ENCODE measurements at places on chromosomes 3 and 15. TPM values are rescaled to one million over a fixed set of nuclear protein-coding genes. Genes with fewer than 3 reads are reported as not detected.

CLDN16 gene
- 0.09 TPM for total RNA-seq

GRCh38 chr3:131948806-131949205 lies 86.0 kb downstream of the CPNE4 start:
- no peak for DNase-seq

DNA sequence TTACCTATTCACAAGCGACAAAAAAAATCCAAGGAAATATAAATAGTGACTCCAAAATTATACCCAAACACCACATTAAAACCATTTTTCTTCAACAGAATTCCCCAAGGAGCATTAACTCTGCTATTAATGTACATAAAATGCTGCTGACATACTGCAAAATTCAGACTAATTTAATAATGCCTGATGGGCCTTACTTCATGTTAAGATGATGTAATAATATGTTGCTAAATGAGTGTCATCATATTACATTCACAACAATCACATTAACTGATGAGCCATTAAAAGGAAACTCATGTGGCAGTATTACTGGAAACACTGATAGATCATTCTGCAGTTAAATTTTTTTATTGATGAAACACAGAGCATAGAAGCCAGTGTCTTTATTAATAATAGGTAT lies 204.9 kb upstream of the CGNL1 start:
- DNase-seq = no peak

DNA sequence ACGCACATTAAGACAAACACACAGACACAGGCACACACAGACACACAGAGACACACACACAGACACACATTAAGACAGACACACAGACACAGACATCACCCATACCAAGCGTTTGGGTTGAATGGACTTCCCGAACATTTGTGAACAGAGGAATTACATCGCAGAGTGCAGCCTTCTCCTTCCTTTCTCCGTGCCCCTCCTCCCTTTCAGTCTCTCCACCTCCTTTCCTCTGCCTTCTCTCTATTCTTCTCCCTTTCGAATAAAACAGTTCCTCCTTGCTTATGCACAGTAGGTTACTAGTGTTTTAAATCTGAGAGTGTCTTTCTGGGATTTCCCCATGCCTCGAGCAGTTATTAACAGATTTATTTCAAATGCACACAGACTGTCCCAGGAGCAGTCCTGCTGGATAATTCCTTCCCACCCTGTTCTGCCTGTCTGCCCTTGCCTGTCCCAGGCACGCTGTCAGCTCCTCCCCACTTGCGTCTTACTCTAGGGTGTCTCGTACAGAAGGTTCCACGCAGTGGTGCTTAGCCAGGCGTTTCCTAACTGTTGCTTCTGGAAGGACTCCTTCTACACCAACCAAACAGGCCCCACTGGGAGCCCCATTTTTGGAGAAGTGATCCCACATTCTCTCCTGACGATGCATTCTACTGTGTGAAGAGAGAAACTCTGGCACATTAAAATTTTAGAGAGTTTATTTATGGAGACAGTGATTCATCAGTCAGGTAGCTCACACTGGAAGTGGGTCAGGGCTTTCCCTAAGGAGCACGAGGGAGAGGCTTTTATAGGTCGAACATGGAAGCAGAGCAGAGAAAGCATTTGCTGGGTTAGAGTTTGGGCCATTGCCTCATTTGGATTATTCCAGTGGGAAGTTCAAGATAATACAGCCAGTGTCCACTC lies 163.8 kb downstream of the SV2B start:
- DNase-seq = peak; percentile 64

DNA sequence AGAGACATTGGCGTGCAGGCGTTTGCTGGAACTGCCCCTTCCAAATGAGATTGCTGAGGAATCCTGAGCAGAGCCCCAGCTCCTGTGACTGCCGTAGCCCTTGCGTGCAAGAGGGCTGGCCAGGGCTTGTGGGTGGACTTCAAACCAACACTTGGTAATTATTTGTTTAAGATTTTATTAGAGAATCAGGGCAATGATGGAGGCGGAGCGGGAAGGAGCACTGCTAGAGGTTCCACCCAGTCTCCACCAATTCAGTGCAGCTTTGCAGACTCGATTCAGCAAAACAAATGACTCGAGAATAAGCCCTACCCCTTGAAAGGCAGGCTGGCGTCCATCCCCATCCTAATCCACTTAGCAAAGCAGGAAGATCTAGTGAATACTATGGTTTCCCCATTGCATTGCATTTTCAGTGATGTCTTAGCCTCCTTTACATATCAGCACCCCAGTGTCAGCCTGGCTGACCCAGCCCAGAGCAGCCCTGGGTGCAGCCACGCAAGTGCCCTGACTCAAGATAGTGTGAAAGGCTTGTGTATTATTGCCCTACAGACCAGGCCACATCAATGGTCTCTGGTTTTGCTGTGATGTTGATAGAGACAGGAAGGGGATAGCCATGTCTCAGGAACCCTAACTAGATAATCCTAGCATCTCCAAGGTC lies 26.0 kb downstream of the GLDN start:
- DNase-seq = peak; percentile 91

AGBL1 gene
- total RNA-seq = not detected

GRCh38 chr15:50916400-50916799 lies 7.9 kb downstream of the AP4E1 start:
- DNase-seq = no peak

GRCh38 chr3:123420416-123420968 lies 28.4 kb downstream of the ADCY5 start:
- no peak for DNase-seq

- DNase-seq = no peak
Measured at GRCh38 chr3:193418576-193419373, 40.2 kb upstream of the ATP13A5 start.

Measured in fibroblast of the aortic adventitia (primary cell).